ENCODE measurements at places on chromosomes 7 and 10.
A peak's percentile ranks its signal among the peaks of the same experiment; 100 is the strongest.

DNA sequence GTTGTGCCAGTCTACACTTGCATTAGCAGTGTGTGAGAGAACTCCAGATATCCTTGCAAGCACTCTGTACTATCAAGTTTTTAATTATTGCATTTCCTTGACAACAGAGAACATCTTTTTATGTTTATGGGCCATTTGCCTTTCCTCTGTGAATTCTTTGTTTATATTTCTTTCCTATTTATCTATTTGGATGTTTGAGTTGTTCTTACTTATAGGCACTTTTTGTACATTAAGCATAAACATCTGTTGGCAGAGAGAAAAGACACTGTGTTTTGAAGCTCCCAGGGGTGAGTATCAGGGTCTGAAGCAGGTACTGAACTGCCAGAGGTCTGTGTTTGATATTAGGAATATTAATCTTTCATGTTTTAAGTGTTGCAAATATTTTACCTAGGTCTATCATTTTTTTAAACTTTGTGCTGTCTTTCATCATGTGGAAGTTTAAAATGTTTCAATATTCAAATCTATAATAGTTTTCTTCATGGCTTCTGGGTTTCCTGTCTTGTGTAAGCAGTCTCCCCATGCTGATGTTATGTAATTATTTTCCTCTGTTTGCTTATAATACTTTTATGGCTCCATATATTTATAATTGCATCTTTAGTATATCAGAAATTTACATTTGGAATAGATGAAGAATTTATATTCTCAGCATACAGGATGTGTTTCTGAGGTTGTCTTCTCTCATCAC is 17.7 kb upstream of the PDCD4 start:
- DNase-seq, result no peak
- no peaks in the 10 kb centered on the region for H3K27me3 ChIP-seq
- no peaks in the 10 kb centered on the region for H3K36me3 ChIP-seq

DNA sequence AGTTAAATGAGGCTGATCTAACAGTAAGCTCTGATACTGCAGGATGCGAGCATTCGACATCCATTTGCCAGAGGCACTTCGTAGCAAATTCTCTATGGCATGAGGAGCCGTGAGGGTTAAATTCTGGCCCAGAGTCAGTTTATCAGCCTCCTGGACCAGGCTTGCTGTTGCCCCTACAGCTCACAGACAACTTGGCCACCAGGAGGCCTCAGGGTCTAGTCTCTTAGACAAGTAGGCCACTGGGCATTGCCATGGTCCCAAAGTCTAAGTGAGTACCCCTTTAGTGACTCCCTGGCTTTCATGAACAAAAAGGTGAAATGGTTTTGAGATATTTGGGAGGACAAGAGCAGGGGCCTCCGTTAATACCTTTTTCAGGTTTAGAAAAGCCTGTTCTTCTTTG is 178.0 kb upstream of the MBL2 start:
- H3K27ac ChIP-seq, result no peak overlapping the region
- no peak for DNase-seq
- no peak overlapping the region for H3K4me3 ChIP-seq
- H3K27me3 ChIP-seq, result no peaks in the 10 kb centered on the region
- H3K36me3 ChIP-seq, result no peaks in the 10 kb centered on the region

GRCh38 chr7:150974468-150975391 is 3.4 kb downstream of the KCNH2 start:
- peak overlapping the region; percentile 73 for H3K4me3 ChIP-seq
- no peak overlapping the region for H3K27ac ChIP-seq
- peaks cover 31% of the 10 kb centered on the region for H3K4me1 ChIP-seq
- H3K36me3 ChIP-seq, result no peaks in the 10 kb centered on the region
- H3K27me3 ChIP-seq, result no peaks in the 10 kb centered on the region
- peak; percentile 86 for DNase-seq

DNA sequence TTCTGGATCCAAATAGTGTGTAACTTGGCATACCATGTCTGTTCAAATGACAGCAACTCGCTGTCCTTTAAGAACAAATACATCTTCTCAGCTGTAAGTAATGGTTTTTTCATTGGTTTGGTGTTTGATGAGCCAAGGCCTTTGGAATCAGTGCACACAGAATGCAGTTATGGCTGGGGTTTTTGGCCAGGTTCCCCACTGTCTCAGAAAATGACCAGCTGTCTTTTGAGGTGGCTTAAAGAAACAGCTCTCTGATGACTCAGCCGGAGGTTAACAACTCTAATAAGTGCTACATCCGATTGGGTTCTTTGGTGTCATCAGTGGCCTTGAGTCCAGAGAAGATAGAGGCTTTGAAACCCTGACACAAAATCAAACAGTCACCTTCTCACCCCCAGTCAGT is 688.4 kb downstream of the REEP3 start:
- no peak overlapping the region for H3K27ac ChIP-seq
- no peak for DNase-seq
- H3K4me1 ChIP-seq, result no peaks in the 10 kb centered on the region
- no peaks in the 10 kb centered on the region for H3K27me3 ChIP-seq

DNA sequence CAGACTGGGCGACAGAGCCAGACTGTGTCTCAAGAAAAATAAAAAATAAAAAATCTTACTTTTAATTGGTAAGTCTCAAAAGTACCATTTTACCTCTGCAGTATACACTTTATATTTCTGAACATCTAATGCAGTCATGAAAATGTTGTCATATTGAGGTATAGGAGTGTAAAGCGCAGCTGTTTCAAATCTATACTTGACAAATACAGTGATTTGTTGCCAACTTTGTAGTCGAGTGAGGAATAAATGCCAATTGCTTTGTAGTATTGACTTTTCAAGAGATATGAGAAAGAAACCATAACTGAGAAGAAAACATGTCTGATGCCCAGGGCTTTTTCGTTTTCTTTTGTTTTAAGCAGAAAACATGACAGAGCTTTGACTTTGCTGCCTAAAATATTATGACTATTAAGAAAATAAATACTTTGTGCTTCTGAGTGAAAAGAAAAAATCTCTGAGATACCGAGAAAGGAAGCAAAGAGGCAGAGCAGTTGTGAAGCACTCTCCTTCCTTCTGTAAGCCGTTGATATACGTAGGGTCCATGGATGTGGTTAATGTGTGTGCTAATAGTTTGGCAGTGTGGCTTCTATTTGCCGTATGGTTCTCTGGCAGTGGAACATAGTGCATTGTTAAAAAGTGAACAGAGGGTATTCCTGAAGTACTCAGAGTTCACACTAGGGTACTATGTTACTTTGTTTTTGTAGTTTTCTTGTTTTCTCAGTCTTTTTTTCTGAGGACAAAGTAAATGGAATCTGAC is 38.2 kb downstream of the AVL9 start:
- H3K4me1 ChIP-seq, result no peaks in the 10 kb centered on the region
- no peaks in the 10 kb centered on the region for H3K36me3 ChIP-seq
- H3K27me3 ChIP-seq, result no peaks in the 10 kb centered on the region
- no peak overlapping the region for H3K27ac ChIP-seq
- no peak for DNase-seq
- no peak overlapping the region for H3K4me3 ChIP-seq

DNA sequence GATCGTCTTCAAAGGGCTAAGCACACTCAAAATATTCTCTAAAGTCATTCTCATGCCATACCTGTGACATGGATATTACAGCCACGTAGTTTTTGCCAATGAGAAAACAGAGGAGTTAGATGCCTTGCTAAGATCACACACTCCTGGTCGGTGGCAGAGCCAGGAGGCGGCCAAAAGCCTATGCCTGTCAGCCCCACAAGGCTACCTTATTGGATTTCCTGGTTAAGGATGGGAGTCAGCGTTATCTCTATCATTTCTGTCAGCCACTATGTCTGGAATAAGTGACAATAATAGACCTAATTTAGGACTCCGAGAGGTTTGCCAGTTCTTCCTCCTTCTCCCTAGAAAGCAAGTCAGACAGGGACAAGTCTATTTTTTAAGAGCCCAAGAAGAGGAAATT is 250.8 kb downstream of the TRIL start:
- H3K27ac ChIP-seq, result no peak overlapping the region
- no peak overlapping the region for H3K4me3 ChIP-seq
- H3K4me1 ChIP-seq, result peaks cover 18% of the 10 kb centered on the region
- no peak for DNase-seq
- no peaks in the 10 kb centered on the region for H3K27me3 ChIP-seq
- H3K36me3 ChIP-seq, result no peaks in the 10 kb centered on the region

- no peaks in the 10 kb centered on the region for H3K27me3 ChIP-seq
- H3K36me3 ChIP-seq, result no peaks in the 10 kb centered on the region
- DNase-seq, result no peak
- H3K4me1 ChIP-seq, result no peaks in the 10 kb centered on the region
- no peak overlapping the region for H3K4me3 ChIP-seq
- H3K27ac ChIP-seq, result no peak overlapping the region
Measured at GRCh38 chr7:13181216-13181615, 493.8 kb downstream of the ARL4A start.

GRCh38 chr10:97736403-97736901 is 476 bp upstream of the ZFYVE27 start:
- peaks cover 3% of the 10 kb centered on the region for H3K36me3 ChIP-seq
- H3K27ac ChIP-seq, result no peak overlapping the region
- H3K4me1 ChIP-seq, result peaks cover 34% of the 10 kb centered on the region
- DNase-seq, result no peak
- peak overlapping the region; percentile 92 for H3K4me3 ChIP-seq

- no peak for DNase-seq
- no peak overlapping the region for H3K4me3 ChIP-seq
- no peaks in the 10 kb centered on the region for H3K36me3 ChIP-seq
- H3K27me3 ChIP-seq, result no peaks in the 10 kb centered on the region
Measured at GRCh38 chr10:1706256-1706655, 31.1 kb downstream of the ADARB2 start.

GRCh38 chr7:102044984-102045673 is 227.7 kb downstream of the CUX1 start:
- H3K27ac ChIP-seq, result no peak overlapping the region
- H3K36me3 ChIP-seq, result peaks cover 6% of the 10 kb centered on the region
- no peak for DNase-seq
- no peaks in the 10 kb centered on the region for H3K27me3 ChIP-seq
- H3K4me3 ChIP-seq, result no peak overlapping the region

DNA sequence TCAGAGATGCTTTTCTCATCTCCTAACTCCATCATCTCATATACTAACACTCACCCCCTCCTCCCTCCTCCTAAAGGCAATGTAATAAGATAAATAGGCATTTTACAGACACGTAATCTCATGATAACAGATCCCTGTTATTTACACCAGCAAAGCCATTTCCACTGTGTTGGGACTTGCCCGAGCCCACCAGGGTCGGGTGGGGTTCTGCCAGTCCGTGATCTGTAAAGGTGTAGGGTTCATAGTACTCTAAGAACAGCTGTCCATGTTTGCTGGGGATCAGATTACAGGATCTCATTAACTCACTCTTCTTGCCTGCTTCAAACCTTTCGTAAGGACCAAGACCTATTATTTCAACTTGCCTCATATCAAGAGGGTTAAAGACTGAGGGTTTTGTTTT is 172.4 kb downstream of the FZD1 start:
- H3K36me3 ChIP-seq, result no peaks in the 10 kb centered on the region
- no peaks in the 10 kb centered on the region for H3K27me3 ChIP-seq
- H3K27ac ChIP-seq, result no peak overlapping the region

DNA sequence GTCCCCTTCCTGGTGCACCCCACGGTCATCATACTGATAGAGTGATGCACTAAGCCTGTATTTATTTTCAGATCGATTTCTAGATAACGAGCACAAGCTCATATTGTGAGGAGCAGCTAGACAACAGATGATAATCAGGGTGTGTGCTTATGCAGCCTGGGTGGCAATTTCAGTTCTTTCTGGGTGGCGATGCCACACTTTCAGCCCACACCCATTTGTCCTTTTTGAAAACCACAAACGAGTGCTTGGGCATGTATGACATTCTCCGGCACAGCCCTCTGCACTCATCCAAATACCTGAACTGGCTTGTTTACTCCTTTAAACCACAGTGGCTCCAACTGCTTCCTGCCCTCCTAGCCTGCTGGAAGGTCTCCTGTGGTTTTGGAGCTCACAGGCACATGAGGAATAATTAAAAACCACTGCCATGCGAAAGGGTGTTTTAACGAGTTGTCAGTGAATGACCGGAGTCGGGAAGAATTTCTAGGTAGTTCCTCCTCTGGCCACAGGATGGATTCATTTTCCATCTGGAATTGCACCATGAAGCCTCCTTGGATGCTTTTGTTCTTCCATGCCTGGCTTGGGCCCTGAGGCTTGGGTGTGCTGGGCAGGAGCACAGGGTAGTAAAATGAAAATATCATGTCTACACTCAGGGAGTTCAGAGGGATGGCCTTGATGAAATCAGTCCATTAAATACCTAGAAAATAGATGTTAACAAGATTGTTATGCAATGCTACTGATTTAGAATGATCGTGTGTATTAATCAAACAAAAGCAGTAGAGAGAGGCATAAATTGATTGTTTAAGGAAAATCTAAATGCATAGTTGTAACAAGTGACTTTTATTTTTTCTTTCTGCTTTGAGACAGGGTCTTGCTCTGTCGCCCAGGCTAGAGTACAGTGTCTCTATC is 52.4 kb upstream of the ITGB1 start:
- no peaks in the 10 kb centered on the region for H3K36me3 ChIP-seq
- no peak overlapping the region for H3K4me3 ChIP-seq
- H3K27me3 ChIP-seq, result no peaks in the 10 kb centered on the region
- H3K27ac ChIP-seq, result no peak overlapping the region
- DNase-seq, result no peak
- H3K4me1 ChIP-seq, result peaks cover 28% of the 10 kb centered on the region

DNA sequence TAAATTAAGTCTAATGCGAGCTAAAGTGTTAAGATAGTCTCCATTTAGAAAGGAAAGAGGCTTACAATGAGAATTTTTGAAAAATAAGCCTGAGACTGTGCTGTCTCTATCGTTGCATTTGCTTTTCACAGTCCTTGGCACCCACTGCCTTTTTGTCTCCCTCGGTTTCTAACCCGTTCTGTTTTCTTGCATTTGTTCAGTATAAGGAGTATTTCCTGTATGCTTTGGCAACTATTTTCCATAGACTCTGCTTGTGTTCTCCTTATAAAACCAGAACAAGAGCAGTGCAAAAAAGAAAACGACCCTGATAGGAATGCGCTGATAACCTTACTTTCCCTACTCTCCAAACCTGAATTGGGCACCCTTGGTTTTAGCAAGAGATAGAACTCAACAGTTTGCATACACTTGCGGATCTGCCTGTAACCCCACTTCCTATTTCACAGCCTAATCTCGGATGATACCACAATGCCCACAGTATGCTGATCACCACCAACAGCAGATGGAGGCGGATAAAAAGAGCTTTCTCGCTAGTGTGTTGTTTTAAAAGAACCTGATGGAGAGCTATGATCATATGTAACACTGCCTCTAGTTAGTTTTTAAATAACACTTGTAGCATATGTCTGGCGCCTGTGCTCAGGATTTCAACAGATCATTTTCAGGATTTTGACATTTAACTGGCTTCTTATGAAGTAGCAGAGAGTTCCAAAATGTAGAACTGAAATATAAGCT is 1.6 kb upstream of the ARHGAP12 start:
- no peak overlapping the region for H3K27ac ChIP-seq
- 0 out of 2 replicates have a peak, but pooled peaks cover 3% of the 10 kb centered on the region for H3K27me3 ChIP-seq
- H3K4me3 ChIP-seq, result peak overlapping the region; percentile 71

DNA sequence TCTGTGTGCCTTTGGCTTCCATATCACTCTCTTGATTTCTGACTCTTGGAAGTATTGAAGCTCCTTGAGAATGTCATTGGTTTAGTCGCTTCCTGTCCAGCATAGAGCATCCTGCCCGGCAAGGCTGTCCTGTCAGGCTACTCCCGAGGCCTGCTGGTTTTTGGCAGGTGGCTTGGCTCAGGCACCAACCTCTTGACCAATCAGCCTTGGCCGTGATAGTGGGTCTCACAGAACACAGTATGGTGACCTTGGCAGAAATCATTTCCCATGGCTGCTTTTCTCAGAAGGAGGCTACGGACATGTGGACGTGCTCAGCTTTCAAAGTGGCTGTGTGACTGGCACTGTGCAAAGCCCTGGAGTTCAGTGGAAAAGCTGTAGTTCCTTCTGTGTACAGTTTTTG is 516.9 kb downstream of the REEP3 start:
- no peak for DNase-seq
- no peaks in the 10 kb centered on the region for H3K27me3 ChIP-seq
- H3K4me3 ChIP-seq, result no peak overlapping the region
- H3K4me1 ChIP-seq, result peaks cover 5% of the 10 kb centered on the region
- no peak overlapping the region for H3K27ac ChIP-seq
